H54 (cell line): ENCODE measurements at places on chromosomes 1 and 21.

DNA sequence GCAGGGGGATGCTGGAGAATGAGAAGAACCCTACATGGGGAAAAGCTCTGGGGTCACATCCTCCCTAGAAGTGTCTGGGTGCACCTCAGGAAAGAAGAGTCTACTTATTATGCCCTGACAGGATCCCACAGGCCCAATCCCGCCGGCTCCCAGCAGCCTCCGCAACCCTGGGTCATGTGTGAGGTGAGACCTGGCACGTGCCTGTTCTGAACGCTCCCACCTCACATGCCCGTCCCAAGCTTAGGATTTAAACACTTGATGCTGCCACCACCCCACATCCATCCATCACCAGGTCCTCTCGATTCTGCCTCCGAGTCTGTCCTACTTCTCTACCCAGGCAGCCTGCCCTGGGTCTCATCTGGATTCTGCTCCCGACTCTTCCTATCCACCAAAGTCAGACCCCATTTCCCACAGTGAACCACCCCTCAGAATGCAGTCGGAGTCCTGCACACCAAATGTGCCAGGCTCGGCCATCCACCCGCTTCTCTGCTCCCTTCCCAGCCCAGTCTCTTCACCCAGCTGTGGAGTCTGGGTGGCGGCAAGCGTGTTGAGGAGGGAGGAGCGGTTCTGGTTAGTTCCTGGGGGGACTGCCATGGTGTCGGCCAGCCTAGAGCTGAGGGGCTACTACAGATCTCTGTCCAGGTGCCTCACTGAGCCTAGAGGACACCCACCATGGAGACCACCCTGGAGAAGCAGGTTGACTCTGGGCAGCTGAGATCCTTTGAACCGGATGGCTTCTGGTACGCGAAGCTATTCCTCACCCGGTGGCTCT is 23.9 kb downstream of the SLC2A1 start:
- no peak for DNase-seq

DNA sequence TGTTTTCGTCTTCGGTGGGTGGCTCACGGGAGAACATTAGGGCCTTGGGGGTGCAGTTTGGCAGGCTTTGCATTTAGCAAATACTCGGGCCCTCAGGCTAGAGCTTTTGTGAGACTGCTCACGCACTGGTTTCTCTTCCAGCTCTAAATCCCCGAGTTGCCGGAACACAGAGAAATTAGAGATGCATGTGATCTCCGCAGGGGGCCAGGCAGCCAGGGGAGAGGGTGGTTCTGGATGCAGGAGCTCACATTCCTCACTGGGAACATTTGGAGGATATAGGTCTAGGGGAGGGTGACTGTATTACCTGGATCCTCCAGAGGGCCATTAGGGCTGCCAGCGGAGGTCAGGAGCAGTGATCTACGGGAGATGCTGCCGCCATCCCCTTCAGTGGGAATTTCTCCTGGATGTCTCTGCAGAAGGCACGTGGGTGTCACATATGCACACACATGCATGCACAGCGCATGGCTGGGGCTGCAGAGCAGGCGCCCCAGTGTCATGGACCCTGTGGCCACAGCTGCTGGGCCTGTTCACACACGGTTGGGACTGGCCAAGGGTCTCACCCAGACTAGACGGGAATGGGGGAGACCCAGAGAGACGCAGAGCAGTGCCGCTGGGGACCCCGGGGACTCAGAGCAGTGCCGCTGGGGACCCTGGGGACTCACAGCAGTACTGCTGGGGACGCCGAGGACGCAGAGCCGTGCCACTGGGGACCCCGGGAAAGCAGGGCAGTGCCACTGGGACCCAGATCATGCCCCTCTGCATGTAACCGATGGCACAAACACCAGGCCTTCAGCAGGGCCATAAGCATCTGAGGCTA is 258.7 kb downstream of the CAMTA1 start:
- DNase-seq = no peak

DNA sequence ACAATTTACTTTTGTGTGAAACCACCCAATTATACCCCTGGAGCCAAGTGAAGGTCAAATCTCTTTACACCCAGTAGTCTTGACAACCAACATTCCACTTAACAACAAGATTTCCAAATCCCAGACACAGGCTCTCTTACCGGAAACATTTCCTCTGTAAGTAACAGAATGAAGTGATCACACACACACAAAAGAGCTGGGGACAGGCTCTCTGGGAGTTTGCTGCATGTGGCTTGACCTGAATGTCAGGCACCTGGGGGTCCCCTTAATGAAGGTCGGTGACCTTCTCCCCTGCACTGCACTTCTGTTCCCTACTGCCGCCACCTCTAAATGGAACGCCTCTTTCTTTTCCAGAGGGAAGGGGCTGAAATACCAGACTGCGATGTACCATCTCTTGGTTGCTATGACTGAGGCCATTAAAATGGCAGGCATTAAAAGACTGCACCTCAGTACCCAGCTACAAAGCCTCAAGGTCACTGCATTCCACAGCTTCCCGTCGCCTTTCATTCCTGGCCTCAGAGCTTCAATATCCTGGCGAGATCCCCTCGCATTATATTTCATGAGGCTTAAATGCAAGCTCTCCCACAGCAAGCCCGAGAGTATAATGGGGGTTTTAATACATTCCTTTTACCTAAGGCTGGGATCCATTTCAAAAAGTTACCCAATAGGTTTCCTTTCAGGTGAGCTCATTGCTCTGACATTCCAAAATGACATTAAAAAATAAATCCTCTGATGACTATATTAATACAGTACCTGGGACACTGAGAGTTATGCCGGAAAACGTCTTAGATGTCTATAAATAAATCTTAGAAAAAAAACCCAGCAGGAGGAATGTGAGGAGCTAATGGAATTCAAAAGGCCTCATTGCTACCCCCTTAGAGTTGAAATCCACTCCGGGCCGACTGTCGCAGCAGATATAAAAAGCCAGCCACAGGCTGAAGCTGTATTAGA is 90.9 kb upstream of the DIRAS3 start:
- DNase-seq = no peak

- DNase-seq = no peak
These were observed 17.4 kb upstream of the BTG2 start for GRCh38 chr1:203287898-203288297.

- DNase-seq = no peak
These were observed 399.2 kb downstream of the PTBP2 start for GRCh38 chr1:97120806-97121205.

DNA sequence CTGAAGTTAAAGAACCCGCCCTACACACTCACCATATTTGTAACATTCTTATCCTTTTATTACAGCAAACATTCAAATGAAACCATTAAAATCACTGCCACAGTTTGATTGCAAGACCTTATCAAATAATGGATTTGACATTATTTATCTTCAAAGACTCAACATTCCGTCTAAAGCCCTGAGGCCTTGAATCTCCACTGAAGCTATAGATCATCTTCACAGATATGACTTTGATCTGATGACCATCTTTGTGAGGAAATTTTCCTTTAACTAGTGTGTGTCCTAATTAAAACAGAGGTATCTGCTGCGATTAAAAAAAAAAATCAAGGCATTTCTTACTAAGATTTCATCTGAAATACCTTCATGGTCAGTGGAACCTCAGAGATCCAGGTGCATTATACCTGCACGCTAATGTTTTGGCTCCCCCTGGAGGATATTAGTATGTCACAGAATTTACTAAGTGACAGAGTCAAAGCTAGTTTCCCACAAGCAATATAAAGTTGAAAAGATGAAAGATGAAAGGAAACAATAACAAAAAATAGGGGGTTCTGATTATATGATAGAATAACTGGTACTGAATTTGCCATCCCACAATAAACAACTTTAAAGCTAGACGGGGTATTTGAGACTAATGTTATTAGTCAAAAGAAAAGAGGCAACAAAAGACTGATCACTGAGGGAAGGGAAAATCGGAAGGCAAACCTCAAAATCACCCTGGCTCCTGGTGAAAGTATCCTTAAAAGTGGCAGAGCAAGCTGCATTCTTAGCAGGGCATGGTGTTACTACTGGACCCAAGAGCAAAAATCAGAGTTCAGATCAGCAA is 923.4 kb downstream of the NCAM2 start:
- peak; percentile 9 for DNase-seq

DNA sequence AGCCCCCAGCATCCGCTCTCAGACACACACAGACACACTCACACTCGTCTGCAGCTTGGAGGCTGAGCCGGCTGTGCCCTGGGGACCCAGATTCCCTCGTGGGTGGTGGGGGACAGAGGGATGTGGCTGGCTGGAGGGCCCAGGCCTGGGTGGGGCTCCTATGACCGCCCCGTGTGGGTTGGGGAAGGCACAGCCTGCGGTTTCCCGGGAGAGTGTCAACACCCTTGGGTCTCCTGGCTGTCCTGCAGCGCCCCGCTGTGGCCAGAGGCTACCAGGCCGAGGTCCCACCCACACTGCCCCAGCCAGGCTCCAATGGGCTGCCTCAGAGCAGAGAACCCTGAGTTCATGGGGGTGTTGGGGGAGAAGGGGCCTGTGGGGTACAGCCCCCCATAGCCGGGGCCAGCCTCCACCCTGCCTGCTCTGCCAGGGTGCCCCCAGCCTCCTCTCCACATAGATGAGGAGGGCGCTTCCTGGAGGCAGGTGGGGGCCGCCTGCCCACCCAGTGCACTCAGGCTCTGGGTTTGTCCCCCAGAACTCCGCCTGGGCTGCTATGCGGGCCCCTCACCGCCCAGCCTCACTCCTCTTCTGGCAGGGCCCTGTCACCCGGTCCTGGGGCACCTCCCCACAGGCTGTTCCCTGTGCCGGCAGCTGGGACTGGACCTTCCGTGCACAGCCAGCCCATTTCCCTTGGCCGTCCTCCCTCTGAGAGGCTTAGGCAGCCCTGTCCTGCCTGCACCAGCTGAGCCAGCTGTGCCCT is at the start of gene TTC34:
TTC34 (minus strand) TSS at position 159 of the 757 bp plus-strand sequence. CDS start 866 bp downstream, outside the sequence.
- DNase-seq = peak; percentile 69

GRCh38 chr1:228417483-228418203 is 982 bp upstream of the TRIM17 start:
- no peak for DNase-seq

DNA sequence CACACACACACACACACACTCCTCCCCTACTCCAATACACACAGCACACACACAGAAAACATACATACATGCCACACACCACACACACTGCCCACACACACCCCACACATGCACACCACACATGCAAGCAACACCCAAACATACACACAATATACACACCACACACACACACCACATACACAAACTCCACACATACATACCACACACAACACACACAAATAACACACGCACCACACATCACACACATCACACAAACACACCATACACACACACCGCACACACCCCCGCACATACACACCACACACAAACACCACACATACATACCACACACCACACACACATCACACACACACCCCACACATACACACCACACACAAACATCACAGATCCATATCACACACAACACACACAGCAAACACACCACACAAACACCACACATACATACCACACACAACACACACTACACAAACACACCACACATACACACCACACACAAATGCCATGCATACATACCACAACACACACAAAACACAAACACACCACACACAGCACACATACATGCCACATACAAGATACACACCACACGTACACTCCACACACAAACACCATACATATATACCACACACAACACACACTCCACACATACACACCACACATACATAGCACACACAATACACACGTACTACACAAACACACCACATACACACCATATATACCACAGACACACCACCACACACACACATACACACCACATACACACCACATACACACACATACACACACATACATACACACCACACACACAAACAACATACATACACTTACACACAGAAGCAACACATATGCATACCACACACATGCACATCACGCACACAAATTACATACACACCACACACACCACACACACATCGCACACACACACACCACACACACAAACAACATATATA is 932 bp upstream of the RAB7B start:
- DNase-seq = no peak

DNA sequence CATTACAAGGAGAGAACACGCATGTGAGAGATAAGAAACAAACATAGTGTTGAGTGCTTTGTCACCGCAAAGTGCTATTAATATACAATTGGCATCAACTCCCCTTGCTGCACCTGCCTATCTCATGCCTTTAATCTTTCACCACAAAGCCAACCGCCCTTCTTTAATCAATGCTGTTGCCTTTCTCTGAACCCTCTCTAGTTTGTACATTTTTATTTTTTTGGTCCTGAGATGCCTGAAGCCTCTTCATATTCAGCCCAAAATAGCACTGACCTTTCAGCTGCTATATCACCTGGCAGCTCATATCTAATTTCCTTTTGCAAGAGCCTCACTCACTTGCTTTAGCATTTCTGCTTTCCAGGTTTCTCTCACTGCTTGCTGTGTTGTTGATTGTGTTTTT is 504.7 kb downstream of the NUF2 start:
- DNase-seq = no peak

DNA sequence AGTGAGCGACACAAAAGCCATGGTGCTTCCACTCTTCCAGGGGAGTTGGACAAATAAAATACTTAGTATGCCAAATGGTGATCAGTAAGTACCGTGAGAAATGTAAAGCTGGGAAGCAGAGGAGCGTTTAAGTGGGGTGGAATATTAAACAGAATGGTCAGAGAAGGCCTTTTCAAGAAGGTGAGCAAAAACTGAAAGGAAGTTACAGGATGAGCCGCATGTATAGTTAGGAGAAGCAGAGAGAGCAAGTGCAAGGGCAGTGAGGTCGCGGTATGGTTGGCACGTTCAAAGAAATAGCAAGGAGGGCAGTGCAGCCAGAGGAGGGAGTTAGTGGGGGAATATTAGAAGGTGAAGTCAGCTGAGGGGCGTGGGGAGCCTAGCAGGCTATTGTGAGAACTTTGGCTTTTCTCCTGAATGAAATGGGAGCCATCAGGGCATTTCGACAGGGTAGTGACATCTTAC is 748 bp upstream of the ATP6V0B start:
- no peak for DNase-seq

DNA sequence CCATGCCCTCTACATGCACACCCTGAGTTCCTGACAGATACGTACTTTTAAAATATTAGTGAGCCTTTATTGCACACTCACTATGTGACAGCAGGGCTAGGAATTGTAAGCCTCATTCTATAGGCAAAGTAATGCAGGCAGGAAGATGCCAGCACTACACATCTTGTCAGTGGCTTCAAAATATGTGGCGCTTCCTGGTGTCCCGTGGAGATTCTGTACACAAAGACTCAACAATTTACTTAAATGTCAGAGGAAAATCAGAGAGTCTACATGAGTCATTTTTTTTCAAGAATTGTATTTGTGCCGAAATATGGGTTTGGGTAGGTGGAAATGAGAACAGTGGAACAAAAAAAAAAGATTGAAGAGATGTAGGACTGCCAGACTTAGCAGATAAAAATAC is 27.6 kb downstream of the RNASEL start:
- DNase-seq = no peak

DNA sequence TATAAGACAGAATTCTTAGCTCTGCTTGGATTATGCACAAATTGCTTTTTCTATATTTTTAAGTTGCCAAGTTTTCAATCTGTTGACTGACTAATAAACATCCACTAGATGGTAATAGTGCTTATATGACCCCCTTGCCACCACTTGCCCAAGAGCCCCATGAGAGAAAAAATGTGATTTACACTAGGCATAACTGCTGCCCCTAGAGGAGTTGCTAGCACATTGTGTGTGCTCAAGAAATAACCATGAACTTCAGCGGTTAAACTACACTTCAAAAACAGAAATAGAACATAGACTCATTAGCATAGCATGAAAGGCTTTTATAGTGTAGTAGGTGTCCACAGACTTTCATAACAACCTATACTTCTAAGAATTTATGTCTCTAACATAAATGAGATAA is 61.4 kb downstream of the BRINP3 start:
- no peak for DNase-seq
